ENCODE measurements at places on chromosomes 4 and X.
A peak's percentile ranks its signal among the peaks of the same experiment; 100 is the strongest.

DNA sequence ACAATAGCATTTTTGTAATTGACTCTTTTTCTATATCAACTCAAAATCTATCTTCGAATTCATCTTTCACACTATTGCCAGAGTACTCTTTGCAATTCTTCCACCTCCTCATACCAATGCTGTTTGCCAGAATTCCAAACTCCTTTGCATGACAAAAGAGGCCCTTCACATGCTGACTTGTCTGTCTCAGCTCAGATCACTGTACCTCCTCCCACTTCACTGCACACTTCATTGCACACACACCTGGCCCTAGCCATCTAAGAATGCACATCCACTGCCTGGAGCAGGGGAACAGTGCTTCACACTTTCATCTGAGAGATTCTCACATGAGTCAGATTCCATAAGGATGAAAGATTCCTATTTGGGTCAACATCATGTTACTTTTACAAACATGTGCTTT, 56.5 kb downstream of the PRDM5 start:
- DNase-seq = peak; percentile 34

DNA sequence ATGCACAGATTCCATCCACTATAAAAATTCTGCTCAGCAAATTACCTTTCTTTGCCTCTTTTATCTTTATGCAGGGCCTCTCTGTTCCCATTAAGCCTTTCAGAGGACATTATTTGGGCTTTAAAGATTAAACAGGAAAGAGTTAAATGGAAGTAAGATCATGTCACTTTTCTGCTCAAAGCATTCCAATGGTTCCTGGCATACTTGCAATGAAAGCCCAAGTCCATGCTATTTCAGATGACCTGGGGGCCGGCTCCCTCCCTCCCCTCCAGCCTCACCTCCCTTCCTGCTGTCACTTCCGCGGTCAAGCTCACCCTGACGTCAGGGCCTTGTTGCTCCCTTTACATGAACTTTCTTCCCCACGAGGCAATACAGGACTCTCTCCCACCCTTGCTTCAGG, 125.5 kb downstream of the C4orf51 start:
- DNase-seq = no peak

DNA sequence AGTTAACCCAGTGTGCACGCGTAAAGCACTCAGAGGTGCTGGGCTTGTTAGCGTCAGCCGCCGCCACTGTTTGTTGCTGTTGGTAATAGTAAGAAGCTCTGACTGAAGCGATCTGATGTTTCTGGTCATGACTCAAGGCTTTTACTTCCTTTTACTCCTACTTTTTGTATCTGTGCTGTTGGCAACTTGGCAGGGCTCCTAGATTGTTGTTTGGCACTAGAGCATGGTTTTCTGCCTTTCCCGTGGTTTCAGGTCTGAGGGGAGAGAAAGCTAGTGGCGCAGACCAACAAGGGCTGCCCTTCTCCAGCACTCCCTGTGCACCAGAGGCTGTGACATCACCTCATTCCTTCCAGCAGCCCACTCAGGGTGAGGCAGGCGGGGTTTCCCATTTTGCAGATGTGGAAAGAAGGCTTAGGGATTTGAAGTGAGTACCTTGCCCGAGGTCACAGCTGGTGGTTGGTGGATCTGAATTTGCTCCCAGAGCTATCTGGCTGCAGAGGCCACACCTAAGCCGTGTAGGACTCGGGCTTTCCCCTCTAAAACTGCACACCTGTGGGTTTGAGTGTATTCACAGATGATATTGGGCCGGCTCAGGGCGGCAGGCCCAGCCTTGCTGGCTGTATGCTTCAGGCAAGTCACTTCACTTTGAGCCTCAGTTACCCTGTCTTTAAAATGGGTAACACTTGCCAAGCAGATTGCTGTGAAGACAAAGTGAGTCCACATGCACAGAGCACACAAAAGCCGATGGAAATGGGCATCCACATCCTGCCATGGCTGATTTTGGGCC, 51.2 kb upstream of the TADA2B start:
- DNase-seq = no peak

DNA sequence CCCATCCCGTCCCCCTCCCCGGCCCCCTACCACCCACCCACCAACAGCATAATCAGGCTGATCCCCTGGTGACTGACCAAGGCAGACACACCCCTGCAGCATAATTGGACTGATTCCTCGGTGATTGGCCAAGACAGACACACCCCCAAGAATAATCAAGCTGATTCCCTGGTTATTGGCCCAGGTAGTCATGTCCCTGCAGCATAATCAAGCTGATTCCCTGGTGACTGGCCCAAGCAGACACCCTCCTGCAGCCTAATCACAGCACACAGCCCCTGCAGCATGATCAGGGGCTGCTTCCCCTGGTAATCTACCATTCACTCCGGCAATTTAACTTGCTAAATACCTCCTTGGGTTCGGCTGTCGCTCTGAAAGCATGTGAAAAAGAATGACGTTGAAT, 47.5 kb upstream of the STS start:
- DNase-seq = no peak

DNA sequence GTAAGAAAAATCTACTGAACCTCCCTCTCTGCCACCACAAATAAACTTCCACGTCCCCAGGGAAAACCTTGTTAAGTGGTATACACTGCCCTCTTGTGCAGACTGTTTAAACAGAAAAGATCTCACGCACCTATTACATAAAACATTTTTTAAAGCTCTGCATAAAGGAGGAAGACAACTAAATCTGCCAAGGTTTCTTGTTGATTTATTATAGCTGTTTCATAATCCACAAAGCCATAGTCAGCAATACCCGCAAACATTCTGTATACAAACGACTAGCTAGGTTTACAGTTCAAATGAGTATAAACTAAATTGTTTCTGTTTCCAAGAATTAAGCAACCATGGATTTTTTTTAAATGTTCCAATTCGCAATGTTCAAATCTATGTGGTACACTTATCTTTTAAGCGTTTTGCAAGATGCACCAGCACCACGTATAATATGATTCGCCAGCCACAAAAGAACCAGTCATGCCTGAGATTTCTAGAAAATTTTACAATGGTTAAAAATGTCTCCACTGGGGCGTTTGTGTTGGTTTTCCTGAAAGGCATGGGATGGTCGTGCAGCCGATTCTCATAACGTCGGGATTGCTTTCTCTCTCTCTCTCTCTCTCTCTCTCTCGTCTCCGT, 164.6 kb downstream of the PRKX start:
- DNase-seq = peak; percentile 3

DNA sequence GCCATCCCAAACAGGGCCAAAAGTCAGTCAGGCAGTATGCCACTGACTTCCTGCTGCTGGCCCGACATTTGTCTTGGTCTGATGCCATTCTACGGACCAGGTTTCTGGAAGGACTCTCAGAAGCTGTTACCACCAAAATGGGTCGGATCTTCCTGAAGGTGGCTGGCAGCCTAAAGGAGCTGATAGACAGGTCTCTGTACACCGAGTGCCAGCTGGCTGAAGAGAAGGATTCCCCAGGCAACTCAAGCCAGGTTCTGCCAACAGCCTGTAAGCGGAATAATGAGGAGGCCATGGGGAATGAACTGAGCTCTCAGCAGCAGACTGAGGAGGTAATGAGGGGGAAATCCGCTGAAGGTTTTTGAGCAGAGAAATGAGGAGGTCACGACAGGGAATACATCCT, 95.7 kb downstream of the RTL9 start:
- no peak for DNase-seq

GRCh38 chr4:83558059-83558653, 22.2 kb downstream of the GPAT3 start:
- no peak for DNase-seq

GRCh38 chr4:47736146-47736545, 101.7 kb downstream of the CORIN start:
- DNase-seq = no peak

- peak; percentile 57 for DNase-seq
Measured at GRCh38 chr4:140756319-140757231, at the start of gene TBC1D9. TSS of gene TBC1D9 (minus strand) at chr4:140756385. CDS start at chr4:140756045, 340 bp downstream.

- no peak for DNase-seq
Measured at GRCh38 chr4:23305026-23305425, 584.8 kb downstream of the PPARGC1A start.

DNA sequence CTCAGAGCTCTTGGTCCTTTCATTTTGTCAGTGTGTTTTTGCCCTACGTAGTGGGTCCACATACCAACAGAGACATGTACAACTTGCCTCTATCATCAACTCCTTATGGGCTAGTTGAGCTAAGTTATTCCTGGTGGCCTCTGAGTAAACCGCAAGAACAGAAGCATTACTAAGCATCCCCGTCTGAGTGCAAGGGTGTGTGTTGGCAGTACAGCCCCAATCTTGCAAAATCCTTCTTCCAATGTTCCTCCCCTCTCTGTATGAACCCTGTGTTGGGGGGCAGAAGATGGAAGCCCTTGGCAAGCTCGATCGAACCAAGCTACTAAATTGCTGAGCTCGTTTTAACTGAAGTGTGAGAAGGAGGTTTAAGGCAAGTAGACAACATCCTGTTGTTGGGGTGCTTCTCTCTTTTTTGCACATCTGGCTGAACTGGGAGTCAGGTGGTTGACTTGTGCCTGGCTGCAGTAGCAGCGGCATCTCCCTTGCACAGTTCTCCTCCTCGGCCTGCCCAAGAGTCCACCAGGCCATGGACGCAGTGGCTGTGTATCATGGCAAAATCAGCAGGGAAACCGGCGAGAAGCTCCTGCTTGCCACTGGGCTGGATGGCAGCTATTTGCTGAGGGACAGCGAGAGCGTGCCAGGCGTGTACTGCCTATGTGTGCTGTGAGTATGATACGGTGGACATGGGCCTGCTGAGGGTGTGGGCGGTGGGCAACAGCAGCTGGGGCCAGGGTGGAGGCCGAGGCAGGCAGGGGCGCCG, at the start of gene SH2D1A:
SH2D1A (plus strand) TSS at position 447 of the 760 bp plus-strand sequence; CDS start at position 527, 80 bp downstream.
- DNase-seq = no peak

GRCh38 chrX:45748369-45748774, 547.7 kb upstream of the DIPK2B start:
- DNase-seq = no peak

GRCh38 chrX:4690521-4690920, 977.1 kb upstream of the PRKX start:
- no peak for DNase-seq

DNA sequence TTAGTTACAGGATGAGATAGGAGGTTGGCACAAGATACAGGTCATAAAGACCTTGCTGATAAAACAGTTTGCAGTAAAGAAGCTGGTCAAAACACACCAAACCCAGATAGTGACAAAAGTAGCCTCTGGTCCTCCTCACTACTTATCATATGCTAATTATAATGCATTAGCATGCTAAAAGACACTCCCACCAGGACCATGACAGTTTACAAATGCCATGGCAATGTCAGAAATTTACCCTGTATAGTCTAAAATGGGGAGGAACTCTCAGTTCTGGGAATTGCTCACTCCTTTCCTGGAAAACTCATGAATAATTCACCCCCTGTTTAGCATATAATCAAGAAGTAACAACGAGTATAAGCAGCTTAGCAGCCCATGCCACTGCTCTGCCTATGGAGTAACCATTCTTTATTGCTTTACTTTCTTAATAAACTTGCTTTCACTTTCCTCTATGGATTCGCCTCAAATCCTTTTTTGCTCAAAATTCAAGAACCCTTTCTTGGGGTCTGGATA, 1254.4 kb downstream of the PCDH7 start:
- DNase-seq = no peak

- DNase-seq = no peak
Measured at GRCh38 chr4:130110189-130110588, 1014.2 kb downstream of the C4orf33 start.

- no peak for DNase-seq
Measured at GRCh38 chrX:154120567-154120966, 23.1 kb upstream of the MECP2 start.

DNA sequence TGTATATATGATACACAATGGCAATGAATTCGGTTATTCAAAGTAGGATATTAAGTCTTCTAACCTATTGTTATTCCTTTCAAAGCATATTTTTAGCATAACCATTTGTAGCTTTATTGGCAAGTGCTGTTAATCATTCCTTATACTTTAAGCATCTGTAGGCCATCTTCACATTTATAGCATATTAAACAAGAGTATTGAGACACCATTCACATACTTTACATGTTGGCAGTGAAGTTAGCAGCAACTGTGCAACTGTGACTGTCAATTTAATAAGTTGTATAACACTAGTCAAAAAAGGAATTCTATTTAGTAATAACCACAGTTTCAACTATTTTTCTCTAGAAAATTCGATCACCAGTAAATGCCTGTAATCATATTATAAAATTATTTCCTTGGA, 107.3 kb upstream of the MYOZ2 start:
- no peak for DNase-seq

GRCh38 chr4:18020671-18021469, 685 bp downstream of the LCORL start:
- peak; percentile 48 for DNase-seq

- no peak for DNase-seq
Measured at GRCh38 chrX:51641421-51642021, 22.8 kb upstream of the CENPVL3 start.

- DNase-seq = no peak
Measured at GRCh38 chr4:183370786-183371185, 48.6 kb upstream of the CLDN24 start.

- no peak for DNase-seq
Measured at GRCh38 chr4:77579406-77580076, 26.1 kb upstream of the CXCL13 start.

DNA sequence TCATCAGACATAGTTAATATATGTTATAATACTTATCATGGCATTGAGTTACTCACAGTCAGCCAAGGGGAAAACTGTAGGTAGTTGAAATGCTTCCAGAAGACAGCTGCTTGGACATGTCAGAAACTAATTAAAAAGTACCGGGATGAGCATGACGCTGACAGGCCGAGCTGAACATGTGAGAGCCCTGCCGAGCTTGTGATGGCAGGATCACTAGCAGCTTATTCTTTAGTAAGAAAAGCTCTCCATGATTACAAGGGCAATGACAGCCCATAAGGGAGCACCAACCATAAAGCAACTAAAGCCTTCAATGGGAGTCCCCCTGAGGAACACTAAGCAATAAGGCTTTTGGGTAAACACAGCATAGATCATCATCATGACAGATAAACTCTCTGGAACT, 435.6 kb downstream of the TLL1 start:
- DNase-seq = no peak

GRCh38 chr4:169154121-169154520, 116.6 kb downstream of the SH3RF1 start:
- DNase-seq = no peak

DNA sequence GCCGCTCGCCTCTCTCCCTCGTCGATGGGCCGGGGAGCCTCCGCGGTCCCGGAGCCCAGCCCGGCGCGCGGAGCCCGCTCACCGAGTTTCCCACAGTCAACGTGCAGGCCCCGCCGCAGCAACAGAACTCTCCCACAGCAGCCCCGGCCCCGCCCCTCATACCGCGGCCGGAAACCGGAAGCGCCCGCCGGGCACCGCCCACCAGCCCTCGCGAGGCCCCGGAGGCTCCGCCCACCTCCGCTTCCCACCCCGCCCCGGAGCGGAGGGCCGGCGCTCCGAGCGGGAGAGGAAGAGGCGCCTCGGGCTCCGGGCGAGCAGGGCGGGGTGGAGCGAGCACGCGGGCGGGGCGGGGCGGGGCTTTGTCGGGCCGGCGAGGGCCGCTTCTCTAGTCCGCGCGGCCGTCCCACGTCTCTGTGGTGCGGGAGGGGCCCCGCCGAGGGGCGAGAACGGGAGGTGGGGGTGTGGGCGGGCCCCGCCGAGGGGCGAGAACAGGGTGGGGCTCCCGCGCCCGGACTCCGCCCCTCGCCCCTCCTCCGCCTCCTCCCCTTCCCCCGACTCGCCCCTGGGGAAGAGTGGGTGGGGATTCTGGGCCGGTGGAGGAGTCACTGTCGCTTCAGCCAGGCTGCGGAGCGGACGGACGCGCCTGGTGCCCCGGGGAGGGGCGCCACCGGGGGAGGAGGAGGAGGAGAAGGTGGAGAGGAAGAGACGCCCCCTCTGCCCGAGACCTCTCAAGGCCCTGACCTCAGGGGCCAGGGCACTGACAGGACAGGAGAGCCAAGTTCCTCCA, at the start of the genes ABCD1 and BCAP31:
ABCD1 (plus strand) TSS at position 605 of the 787 bp plus-strand sequence. CDS start 411 bp downstream, outside the sequence.
BCAP31 (minus strand) TSS at position 136 of the 787 bp plus-strand sequence. CDS start 1,143 bp downstream, outside the sequence.
- DNase-seq = peak; percentile 75
